ENCODE measurements at places on chromosomes 7 and 10.

DNA sequence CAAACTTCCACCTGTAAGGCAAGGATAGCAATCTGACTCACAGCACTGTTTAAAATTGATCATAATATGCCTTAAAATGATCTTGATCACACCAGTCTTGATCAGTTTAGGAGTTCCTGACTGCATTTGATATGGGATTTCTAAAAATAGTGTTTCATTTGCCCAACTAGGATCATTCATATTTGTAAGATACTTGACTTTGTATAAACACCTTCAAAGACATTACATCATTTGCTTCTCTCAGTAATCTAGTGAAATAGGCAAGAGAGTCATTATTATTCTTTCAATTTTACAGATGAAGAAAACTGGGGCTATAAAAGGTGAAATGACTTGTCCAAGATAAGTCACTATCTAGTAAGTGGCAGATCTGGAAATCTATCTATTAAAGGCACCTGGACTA, 521.1 kb downstream of the GATA3 start:
- no peak for DNase-seq

- DNase-seq = no peak
These were observed 303.5 kb downstream of the NEBL start for GRCh38 chr10:20593649-20594048.

DNA sequence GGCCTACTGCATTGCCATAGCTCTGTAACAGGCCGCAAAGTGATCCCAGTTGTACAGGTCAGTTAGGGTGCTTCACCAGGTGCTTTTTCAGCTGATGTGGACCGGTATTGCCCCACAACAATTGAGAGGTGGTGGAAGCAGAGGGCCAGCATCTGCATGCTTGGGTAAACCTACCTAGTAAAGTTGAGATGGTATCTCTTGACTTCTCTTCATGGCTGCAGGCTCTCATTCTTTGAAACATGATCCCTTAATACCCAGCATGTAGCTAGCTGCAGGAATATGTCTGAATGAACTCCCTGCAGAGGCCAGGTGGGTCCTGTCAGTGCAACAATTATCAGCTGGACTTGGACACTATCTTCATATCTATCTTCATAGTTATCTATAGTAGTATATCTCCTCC, 60.7 kb upstream of the CCDC6 start:
- no peak for DNase-seq

GRCh38 chr7:5510426-5511045, 86.9 kb upstream of the TNRC18 start:
- no peak for DNase-seq

GRCh38 chr10:17647326-17647725, 3.4 kb downstream of the STAM start:
- DNase-seq = no peak

GRCh38 chr10:86730227-86730626, 26.2 kb upstream of the BMPR1A start:
- DNase-seq = no peak

DNA sequence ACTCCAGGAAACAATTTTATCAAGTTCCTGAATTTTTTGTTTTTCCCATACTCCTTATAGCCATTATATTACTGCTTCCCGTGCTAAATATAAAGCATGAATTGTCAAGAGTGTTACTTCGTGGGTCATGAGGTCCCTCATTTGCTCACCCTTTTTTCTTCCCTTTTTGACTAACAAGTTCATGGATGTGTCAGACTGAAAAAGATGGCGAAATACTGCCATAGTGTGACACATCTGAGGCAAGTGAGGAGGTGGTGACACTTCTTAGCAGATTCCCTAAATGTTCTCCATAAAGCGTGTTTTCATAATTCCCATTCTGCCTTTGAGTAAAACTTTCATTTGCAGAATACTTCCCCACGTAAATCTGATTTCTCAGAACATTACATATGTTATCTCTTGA, 269.6 kb upstream of the FZD1 start:
- no peak for DNase-seq

DNA sequence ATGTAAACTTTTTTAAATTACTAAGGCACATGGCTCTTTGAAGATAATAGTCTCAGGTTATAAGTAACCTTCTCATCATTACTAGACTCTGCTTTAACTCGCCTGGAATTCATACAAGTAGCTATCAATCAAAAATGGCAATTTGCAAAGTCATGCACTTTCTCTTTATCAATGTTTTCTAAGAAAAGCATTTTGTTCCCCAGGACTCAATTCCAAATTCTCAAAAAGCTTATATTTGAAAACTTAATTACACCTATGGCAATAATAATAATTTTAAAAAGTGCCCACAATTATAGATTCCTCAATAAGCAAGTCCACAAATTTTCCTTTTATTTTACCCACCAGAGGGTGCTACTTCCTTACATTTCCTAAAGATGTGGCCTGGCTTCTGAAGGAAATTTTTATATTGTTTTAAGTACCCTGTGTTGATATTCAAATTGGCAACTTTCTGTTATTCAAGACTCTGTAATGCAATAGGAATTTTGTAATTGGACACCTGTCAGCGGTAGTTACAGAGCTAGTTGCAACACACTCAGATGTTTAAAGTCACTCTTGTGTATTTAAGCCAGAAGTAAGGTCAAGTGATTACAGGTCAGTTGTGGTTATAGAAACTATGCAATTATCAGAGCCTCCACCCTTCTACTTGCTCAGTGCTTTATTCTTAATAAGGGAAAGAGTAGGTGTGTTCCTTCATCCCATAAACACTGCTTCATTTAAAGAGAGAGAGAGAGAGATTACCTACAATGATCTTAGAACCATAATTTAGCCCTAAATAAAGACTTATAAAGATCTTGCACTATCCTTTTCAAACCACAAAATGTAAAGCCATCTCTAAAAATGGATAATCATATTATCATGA, 47.1 kb upstream of the HYAL4 start:
- DNase-seq = no peak

DNA sequence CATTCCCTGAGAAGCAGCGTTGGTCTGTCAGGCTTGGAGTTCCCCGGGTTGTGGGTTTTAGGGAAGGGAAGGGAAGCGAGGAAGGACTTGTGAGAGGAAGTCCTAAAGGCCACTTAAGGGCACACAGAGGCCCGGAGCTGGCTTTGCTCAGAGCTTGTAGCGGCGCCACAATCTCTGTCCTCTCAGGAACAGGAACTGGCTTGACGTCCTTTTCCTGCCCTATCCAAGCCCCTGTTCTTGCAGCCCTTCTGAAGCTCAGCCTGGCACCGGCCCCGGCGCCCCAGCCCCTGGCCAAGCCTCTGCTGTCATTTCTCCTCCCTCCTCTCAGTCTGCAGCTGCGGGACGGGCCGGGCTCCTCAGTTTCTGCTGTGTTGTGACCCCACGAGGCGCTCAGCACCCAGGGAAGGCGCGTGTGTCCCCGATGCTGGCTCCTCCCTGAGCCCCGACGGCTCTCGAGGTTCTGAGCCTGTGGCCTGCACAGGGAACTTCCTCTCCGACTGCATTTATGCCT, at the start of gene GIMAP8:
GIMAP8 (plus strand) TSS at position 140 of the 511 bp plus-strand sequence. CDS start 16,069 bp downstream, outside the sequence.
- peak; percentile 84 for DNase-seq

GRCh38 chr7:44643206-44643605, 36.8 kb downstream of the OGDH start:
- no peak for DNase-seq

DNA sequence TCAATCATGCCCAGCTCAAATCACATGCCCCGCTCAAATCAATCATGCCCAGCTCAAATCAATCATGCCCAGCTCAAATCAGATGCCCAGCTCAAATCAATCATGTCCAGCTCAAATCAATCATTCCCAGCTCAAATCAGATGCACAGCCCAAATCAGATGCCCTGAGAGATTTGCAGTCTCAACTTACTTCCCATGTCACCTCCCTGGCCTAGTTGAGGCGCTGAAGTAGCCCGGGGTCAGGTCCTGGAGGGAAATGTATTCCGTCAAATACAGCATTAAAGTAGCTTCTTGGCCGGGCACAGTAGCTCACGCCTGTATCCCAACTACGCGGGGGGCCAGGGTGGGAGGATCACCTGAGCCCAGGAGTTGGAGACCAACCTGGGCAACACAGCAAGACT, 15.7 kb upstream of the PRKAR1B start:
- DNase-seq = no peak

GRCh38 chr7:4806983-4807597, 31.7 kb downstream of the AP5Z1 start:
- no peak for DNase-seq

- no peak for DNase-seq
These were observed 49.6 kb upstream of the BTRC start for GRCh38 chr10:101304316-101304715.

GRCh38 chr10:80468002-80468401, 13.9 kb downstream of the TSPAN14 start:
- peak; percentile 89 for DNase-seq

DNA sequence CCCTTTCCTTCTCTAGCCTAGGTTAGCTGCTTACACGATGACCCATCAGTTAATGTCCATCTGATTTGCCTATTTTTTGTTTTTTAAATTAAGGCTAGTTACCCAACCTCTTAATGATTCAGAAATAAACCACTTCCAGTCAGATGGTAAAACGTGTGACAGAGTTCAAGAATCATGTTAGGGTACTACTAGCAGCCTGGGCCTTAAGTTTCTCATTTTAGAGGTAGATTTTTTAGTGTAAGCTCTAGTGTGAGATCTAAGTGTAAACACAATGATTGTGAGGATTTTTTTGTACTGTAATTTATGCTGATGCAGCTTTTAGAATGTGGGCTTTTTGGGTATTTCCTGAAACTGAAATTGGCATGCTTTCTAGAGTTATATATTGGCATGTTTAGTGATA, 130.0 kb downstream of the CDK14 start:
- DNase-seq = no peak

DNA sequence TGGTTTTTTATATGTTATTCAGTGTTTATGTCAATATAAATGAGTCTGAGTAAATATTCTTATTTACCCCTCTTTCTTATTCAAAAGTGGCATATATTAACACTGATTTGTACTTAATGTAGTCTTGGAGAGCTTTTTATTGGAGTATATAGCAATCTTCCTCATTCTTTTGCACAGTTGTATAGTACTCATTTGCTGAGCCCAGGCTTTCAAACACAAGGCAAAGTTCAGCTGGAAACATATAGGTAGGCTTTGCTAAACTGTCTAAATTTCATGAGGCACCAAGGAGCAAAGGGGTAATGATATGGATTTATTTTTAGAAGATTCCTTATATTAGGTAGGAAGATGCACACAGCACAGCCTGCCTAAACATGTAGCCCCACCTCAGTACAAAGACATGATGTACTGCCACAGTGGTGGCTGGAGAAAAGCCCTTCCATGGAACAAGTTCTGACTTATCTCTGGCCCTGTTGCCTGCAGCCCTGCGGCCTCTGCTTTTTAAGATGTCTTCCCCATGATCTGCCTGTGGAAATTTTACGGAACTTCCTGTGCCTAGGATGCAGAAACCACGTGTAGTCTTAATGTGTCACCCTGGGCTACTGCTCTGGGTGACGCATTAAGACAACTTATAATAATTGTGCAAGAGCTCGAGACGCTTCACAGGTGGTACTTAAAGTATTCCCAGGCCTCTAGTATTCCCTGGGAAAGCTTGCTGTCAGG, 9.6 kb upstream of the PDCD4 start:
- peak; percentile 76 for DNase-seq

- no peak for DNase-seq
These were observed 222.9 kb upstream of the PITRM1 start for GRCh38 chr10:3395458-3395861.

DNA sequence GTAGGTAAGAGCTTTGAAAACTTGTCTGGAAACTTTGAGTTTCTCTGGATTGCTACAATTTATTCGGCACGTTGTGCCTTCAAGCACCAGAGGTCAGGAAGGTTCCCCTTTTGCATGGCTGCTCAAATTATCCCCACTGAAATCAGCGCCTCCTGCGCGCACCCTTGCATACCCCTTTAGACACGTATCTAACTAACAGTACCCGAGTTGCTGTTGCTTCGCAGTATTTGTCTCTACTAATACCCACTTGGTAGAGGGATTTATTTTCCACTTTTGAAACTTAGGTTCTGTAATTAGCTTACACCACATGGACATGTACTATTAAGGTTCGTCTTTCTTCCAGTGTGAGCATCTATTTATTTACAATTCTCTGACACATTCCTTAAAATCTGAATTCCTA, 1.6 kb downstream of the MEOX2 start:
- no peak for DNase-seq

DNA sequence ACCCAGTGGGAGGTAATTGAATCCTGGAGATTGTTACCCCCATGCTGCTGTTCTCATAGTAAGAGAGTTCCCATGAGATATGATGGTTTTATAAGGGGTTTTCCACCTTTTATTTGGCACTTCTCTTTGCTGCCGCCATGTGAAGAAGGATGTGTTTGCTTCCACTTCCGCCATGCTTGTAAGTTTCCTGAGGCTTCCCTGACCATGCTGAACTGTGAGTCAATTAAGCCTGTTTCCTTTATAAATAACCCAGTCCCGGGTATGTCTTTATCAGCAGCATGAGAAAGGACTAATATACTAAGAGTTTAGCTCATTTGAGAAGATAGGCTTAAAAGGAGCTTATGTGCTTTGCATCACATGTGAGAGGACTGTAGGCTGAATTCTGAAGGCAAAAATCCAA, 29.3 kb downstream of the TMEM248 start:
- DNase-seq = no peak

DNA sequence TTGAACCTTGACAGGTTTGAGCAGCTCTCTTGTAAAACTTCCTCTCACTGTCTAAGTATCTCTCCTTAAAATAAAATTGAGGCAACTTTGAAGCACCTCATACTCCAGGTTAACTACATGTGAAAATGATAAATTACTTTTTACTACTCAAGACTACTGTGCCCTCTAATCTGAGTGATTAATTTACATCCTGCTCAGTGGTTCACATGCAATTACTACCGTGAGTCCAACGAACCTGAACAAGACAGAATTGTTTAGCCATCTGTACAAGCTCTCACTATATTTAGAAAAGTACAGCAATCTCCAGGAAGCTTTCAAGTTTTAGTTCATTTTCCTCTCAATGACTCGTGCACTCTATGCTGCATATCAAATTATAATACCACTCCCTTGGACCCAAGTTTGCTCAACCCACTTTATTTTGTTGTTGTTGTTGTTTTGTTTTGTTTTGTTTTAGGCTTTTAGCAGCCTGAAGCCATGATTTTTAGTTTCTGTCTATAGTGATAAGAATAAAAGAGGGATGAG, 21.2 kb downstream of the PDE1C start:
- DNase-seq = no peak

DNA sequence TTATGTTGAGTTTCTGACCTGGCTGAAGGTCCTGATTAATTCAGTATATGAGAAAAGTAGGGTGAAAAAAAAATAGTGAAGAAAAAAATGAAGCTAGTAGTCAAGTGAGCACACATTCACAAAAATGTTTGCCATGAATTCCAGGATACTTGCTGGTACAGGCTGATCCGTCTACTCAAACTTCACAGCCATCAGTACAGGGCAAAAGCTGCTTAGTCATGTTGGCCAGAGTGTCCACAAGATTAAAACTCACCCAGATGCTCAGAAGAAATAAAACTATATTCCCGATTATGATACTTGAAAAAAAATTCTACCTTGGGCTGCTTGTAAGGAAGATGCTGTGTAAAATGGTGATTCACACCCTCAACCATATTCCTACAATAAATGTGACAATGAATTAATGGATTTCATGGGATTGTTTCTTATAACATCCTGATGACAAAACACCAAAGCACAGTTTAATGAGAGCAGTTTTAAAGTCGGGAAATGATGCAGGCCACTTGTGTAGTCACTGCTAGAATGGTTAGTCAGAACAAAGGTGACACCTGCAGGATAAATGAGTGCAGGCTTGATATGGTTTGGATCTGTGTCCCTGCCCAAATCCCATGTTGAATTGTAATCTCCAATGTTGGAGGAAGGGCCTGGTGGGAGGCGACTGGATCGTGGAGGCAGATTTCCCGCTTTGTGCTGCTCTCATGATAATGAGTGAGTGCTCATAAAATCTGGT, 49.2 kb upstream of the ANKRD1 start:
- no peak for DNase-seq

GRCh38 chr10:99389729-99390480, 40.5 kb downstream of the GOT1 start:
- DNase-seq = no peak
